ENCODE measurements at places on chromosomes 4 and X.

GRCh38 chr4:10296730-10297129 is 160.5 kb downstream of the ZNF518B start:
- no peak for DNase-seq

GRCh38 chr4:109302361-109303139 is at the start of gene COL25A1:
TSS of gene COL25A1 (minus strand) at chr4:109302658.
- DNase-seq, result peak; percentile 14

DNA sequence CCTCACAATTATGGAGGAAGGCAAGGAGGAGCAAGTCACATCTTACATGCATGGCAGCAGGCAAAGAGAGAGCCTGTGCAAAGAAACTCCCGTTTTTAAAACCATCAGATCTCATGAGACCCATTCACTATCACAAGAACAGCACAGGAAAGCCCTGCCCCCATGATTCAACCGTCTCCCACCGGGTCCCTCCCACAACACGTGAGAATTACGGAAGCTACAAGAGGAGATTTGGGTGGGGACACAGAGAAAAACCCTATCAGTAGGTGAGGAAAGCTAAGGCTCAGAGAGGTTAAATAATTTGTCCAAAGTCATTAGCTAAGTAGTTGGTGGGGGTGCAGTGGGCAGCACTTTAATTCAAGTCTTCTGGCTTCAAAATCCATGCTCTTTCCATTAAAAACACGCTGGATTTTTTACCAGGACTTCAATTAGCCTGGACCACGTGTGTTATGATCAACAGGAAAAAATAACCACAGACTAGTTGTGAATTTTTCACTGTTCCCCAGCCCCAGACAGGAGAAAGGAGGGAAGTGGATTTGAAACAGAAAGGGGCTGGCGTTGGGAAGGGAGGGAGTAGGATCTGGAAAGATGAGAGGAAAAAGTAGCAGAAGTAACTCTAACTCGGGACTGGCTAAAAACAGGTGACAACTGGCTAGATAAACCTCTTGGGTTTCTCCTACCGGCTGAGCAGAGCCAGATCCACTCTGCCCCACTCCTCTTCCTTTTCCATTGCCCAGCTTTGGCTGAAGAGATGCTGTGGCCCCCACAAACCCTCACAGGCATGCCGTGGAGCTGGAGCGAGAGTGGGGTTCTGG is 986 bp downstream of the MTMR8 start:
- no peak for DNase-seq

- peak; percentile 94 for DNase-seq
Observed at GRCh38 chr4:121728066-121728465, 31.3 kb upstream of the ANXA5 start.

DNA sequence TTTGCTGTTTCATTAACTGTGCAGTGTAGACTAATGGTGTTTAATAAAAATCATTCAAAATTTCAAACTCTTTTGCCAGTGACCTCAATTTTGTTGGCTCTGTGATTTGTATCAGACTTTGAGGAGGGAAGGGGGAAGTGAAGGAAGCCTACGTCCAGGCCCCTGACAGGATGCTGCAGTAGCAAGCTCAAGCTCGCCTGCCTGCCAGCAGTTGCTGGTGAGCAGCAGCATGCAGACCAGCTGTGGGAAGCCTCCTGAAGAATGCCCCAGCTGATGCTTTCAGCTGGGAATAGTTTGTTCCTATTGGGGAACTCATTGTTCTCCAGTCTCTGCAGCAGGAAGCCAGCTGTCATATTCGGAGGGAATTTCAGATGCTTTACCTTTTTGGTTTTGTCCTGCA is 495.2 kb downstream of the AFF2 start:
- no peak for DNase-seq

- peak; percentile 22 for DNase-seq
Observed at GRCh38 chr4:132333724-132334047, 815.4 kb upstream of the PCDH10 start.

DNA sequence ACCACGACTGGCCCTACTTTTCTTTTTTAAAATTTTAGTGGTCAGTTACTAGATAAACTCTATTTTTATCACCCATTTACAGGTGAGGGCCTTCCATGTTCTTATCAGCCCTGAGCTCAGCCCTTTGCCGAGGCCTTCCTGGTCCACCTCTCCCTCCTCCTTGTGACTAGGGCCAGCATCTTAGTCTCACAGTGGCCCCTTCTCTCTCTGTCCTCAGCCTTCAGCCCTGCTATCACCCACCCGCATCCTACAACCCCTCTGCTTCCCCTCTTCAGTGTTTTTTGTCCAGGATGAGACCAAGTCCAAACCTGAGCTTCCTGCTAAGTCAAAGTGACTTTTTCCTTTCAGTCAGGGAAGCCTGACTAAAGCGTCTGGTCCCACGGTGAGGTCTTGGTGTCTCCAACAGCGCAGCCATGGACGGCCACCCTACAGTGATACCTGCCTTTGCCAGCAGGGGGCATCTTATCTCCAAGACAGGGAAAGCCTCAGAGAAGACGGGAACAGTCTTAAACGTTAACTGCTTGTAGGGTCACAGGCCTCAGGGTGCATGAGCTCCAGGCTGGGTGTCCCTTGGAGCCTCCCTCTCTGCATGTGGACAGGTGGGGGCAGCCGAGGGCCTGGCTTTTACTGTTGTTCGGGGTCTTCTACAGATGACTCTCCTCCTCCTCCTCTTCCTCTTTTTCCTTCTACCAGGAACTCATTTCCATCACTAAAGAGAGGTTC is 11.7 kb upstream of the GAGE10 start:
- peak; percentile 62 for DNase-seq

DNA sequence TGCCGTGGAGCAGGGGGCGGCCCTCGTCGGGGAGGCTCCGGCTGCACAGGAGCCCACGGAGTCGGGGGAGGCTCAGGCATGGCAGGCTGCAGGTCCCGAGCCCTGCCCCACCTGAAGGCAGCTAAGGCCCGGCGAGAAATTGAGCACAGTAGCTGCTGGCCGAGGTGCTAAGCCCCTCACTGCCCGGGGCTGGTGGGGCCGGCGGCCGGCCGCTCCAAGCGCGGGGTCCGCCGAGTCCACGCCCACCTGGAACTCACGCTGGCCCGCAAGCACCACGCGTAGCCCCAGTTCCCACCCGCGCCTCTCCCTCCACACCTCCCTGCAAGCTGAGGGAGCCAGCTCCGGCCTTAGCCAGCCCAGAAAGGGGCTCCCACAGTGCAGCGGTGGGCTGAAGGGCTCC is 589.4 kb downstream of the PPP4R3C start:
- DNase-seq, result no peak

GRCh38 chr4:107036584-107037198 is 578 bp upstream of the DKK2 start:
- no peak for DNase-seq

GRCh38 chr4:109879081-109879480 is 31.2 kb downstream of the LRIT3 start:
- no peak for DNase-seq

DNA sequence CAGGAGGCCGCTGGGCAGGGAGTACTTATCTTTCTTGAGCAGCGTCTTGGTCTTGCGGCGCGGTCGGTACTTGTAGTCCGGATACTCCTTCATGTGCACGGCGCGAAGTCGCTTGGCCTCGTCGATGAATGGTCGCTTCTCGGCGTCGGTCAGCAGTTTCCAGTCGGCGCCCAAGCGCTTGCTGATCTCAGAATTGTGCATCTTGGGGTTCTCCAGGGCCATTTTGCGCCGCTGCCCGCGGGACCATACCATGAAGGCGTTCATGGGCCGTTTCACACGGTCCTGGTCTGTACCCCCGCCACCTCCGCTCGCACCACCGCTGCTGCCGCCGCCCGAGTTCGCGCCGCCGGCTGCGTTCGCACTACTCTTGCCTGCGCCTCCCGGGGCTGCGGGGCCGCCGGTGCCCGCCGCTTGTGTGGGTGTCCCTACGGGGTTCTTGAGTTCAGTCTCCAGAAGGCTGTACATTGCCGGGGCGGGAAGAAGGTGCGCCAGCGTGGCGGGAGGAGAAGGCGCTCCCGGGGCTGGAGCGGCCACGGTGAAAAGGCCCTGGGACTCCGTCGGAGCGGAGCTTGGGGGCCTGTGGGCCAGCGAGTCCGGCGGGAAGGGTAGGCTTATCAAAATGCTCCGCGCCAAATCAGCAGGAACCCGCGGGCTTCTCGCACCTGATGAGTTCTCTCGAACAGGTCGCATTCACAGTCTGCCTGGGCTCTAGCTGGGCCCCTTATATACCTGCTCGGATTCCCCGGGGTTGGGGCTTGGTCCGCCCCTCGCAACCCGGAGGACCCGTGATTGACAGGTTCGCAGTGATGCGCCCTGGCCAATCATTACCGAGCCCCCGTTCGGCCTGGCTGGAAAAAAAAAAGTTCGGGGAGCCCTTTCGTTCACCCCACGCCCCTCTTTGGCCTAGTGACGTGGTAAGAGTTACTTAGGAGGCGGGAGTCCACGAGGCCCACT is at the start of gene SOX3:
Gene SOX3, minus strand, starts transcription at position 699 of the 954 bp plus-strand sequence. Its CDS starts 9 bp downstream, at position 690.
- DNase-seq, result no peak

GRCh38 chr4:17489721-17490120 is 22.2 kb downstream of the QDPR start:
- DNase-seq, result no peak

GRCh38 chr4:54230484-54231418 is 1.7 kb downstream of the PDGFRA start:
- peak; percentile 58 for DNase-seq

DNA sequence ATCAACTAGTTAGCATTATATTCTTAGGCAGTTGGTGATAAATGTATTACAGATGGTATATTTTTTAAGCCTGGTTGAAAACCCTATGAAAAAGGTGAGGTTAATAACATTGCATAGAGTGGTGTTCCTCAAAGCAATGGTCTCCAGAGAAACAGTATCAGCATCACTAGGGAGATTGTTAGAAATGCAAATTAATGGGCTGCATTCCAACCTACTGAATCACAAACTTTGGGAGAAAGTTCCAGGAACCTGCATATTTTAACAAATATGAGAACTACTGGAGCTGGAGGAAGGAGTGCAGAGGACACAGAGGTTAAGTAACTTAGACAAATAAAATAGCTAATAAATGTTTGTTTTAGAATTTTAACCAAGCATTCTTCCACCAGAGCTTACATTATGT is 166.9 kb upstream of the PCDH10 start:
- no peak for DNase-seq

All from fibroblast of mammary gland (primary cell).